ENCODE measurements at places on chromosomes 6 and 20.

- DNase-seq: no peak
Measured at GRCh38 chr20:64065062-64065973, 2.3 kb downstream of the TCEA2 start.

DNA sequence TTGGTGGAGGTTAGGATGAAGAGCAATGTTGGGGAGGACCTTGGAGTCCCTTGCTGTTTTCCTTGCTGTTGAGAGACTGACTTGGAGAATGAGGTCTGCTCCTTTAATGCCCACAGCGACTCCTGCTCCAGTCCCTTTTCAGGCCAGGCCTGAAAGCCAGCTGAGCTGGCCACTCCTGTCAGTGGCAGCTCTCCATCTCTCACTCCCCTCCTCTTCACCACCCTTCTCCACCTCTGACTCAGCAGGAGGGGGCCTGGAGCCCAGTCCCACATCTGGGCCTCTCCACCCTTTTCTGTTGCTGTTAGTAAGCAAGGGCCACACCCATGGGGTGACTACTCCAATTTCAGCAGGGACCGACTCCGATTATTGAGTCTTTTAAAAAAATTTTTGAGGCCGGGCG is 2.2 kb downstream of the SNX21 start:
- no peak for DNase-seq

DNA sequence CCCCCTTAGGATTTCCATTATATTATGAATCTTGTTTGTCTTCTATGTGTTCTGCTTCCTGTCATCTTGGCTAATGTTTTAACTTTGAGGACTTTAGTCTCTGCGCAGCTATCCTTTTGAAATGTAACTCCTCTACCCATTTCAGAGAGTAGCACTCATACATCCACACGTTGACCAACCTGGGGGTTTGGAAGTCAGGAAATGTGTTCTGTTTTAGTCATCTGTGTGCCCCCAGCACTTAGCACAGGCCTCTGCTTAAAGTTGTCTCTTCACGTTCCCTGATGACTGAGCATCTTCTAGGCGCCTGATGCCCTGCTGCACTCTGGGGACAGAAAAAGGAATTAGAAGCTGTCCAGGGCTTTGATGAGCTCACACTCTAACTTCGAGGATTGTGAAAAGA is 47.9 kb downstream of the HMGN3 start:
- no peak for DNase-seq

- no peak for DNase-seq
Measured at GRCh38 chr6:93676581-93676980, 257.2 kb upstream of the EPHA7 start.

- no peak for DNase-seq
Measured at GRCh38 chr6:133648581-133648980, 240.3 kb upstream of the TCF21 start.

DNA sequence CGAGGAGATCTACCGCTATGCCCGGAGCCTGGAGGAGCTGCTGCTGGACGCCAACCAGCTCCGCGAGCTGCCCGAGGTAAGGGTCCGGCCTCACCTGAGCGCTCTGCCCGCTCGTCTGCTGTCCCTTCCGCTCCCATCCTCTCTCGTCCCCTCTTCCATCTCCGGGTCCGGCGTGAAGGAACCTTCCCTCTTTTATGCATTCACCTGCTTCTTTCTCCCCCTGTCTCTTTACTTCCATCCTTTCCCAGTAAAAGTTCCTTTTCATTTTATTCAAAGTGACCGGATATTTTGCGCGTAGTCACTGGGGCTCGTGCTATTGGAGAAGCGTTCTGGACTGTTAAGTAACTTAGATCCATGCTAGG is 516 bp downstream of the LRRC1 start:
- DNase-seq: no peak

- no peak for DNase-seq
Measured at GRCh38 chr6:152700427-152700826, 2.7 kb downstream of the MYCT1 start.

- DNase-seq: no peak
Measured at GRCh38 chr6:15689586-15690482, 27.0 kb upstream of the DTNBP1 start.

DNA sequence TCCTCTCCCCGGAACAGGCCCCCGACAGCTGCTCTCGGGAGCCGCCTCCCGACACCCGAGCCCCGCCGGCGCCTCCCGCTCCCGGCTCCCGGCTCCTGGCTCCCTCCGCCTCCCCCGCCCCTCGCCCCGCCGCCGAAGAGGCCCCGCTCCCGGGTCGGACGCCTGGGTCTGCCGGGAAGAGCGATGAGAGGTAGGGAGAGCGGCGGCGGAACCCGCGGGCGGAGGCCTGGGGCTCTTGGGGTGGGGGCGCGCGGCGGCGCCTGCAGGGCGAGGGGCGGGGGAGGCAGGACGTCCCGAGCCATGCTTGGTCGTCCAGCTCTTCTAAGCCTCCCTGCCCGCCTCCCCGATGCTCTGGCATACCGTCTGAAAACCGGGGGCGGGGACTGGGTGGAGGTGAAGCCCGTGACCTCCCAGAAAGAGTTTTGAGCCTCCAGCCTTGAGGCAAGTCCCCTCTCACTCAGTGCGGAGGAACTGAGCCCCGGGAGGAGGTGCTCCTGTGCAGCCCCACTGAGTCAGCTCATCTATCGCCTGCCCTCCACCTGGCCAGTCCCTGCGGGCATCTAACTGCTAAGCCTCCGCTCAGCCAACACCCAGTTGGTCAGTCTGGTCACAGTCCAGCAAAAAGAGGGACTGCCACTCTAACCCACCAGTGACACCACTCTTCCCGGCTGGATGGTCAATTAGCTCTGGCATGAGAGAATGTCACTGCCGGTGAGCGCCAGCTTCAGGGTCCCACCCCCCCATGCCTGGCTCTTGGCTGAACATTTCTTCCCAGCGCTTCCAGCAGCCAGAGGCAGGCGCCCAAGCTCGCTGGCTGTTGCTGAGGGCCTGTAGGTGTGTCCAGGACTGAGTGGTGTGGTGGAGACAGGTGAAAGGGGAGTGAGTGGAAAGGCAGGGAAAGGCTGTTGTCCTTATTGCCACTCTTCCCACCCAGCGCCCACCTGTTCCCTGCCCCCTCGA is 482 bp downstream of the DDR1 start:
- no peak for DNase-seq

All from HEK293T (cell line).